ENCODE measurements at places on chromosomes 13 and 19. TPM values are rescaled to one million over a fixed set of nuclear protein-coding genes. Genes with fewer than 3 reads are reported as not detected.
A peak's percentile ranks its signal among the peaks of the same experiment; 100 is the strongest.

Gene KLK11
- total RNA-seq = not detected

Gene PSMD8
- 135 TPM for total RNA-seq

DNA sequence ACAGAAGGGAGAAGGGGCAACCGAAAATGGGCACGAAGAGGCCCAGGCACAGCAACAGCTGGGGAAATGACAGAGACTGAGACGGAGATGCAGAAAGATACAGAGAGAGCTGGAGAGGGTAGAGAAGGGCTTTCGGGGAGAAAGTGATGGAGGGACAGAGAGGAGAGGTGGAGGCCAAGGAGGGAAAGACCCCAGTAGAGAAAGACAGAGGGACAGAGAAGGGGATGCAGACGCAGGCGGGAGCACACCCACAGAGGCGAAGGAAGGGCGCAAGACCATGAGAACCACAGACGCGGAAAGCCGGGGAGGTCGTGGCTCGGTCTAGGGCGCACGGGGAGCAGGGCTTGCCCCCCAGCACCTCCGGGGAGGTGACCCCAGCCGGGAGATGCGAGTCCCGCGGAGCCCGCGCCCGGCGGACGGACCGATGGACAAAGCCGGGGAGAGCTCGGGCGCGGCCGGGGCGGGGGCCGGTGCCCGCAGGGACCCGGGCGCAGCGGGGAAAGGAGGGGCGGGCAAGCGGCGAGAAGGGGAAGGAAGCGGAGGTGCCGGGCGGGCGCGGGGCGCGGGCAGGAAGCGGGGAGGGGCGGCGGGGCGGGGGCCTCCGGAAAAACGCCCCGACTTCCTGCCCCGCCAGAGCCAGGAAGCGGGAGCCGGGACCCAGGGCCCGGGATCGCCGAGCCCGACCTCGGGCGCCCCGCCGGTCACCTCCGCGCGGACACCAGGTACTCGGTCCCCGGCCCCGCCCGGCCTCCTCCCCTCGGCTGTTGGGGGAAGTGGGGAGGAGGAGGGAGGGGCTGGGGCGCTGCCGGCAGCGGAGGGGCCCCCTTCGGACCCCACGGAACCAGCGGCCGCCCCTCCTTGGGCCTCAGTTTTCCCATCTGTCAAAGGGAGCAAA is at the start of gene ARHGEF1:
ARHGEF1 (plus strand) TSS at position 617 of the 895 bp plus-strand sequence. CDS start 4,899 bp downstream, outside the sequence.
- DNase-seq = peak; percentile 44

GRCh38 chr19:51724543-51724942 is 752 bp upstream of the HAS1 start:
- DNase-seq = no peak

- DNase-seq = no peak
Observed at GRCh38 chr19:39481229-39481545, 549 bp downstream of the TIMM50 start.

GRCh38 chr13:50209631-50210030 is 194.4 kb downstream of the KCNRG start:
- DNase-seq = no peak

DNA sequence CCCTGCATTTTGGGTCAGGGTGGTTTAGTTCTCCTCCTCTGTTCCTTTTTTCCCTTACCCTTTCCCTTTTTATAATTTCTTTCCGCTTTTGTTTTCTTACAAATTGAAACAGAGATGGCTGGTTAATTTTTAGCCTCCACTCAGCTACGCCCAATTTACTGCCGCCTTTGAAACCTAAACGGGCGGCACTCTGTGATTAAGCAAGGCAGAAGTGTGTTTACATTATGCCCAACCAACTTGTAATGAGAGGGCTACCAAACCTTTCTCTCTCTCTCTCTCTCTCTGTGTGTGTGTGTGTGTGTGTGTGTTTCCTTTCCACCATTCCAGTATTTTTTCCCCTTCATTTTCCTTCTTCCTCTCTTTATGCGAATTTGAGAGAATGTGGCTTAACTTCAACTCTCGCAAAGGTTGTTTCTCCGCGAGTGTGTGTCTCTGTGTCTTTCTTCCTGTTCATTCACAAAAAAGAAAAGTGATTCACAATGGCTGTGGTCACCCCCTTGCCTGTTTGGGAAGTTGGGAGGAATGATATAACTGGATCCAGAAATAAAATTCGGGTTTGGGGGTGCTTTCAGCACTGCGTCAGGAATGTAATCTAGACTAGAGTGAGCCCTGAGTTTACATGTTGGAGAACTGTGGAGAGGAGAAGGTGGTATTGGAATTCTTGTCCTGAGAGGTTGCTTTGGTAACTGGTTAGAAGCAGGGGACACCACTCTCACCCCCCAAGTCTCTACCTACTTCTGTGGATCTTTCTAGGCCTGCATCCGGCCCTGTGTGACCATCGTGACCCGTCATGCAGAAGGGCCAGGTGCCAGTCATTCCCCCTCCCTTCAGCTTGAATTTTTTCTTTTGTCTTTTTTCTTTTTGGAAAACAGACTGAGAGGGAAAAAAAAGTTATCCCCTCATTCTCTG is 31.4 kb downstream of the NFIX start:
- no peak for DNase-seq

GRCh38 chr13:101916108-101916774 is 463.8 kb downstream of the ITGBL1 start:
- peak; percentile 46 for DNase-seq

DNA sequence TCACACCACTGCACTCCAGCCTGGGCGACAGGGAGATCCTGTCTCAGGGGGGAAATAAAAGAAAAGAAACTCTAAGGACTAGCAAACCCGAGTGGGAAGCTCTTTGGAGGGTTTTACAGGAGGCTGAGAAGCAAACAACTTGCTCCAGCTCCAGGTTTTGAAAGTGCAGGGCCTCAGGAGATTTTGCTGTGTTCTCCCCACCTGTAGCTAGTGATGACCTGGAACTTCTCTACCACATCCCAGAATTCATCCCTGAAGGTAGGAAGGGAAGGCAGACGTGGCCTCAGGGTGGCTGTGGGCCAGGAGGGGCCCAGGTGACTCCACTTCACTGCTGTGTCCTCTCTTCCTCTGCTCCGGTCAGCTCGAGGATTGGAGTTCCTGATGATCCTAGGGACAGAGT is 16.3 kb upstream of the PSMD8 start:
- DNase-seq = no peak

- no peak for DNase-seq
Observed at GRCh38 chr19:37933937-37934358, 26.9 kb downstream of the SIPA1L3 start.

DNA sequence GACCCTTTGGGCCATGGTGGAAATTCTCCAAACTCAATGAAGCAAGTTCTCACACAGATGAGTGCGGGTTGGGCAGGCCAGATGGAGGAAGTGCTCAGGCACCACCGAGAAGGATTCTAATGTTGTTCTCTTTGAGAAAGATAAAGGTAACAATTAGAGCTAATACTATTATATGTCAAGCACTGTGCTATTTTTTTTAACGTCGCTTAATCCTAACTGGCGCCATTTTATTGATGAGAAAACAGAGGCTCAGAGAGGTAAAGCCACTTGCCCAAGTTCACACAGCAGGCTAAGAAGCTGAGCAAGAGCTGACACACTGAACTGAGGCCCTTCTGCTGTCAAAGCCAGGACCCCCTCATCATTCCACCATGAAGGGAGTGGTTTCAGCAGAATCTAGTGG is 1.0 kb downstream of the FBL start:
- DNase-seq = no peak

DNA sequence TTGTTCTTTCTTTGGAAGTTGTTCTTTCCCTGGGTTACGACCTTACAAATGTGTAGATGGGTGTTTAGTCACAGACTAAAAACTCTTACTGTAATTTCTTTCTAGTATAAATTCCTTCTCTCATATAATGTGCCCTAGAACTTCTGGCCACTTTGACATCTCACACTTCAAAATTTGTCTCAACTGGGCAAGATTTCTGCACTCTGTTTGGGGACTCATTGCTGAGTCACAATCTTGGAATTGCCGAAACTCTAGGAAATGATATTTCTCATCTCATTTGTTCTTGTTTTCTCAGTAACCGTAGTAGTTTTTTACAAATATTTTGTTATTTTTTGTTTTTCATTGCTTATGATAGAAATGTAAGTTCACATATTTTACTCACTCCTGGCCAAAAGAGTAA is 2523.2 kb upstream of the PCDH20 start:
- DNase-seq = no peak

DNA sequence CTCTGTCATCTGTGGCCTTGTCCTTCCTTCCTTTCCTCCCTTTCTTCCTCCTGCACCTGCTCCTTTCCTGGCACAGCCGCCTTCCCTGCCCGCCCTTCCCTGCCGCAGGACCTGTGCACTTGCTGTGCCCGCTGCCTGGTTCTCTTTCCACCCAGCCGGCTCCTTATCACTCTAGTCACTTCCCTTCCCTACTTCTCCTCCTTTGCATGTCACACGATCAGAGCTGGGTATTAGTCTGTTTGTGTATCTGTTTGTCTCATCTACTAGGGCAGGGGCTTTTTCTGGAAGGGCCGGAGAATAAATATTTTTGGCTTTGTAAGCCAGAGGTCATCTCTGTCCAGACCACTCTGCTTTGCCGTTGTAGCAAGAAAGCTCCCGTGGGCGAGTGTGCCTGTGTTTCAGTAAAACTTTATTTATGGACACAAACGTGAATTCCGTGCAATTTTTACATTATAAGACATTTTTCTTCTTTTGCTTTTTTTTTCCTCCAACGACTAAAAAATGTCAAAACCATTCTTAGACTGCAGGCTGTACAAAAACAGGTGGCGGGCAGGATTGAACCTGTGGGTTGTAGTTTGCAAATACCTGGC is 6.1 kb downstream of the KDM4B start:
- DNase-seq = no peak

- no peak for DNase-seq
Observed at GRCh38 chr13:31895691-31896090, 135.9 kb upstream of the FRY start.

GRCh38 chr13:75825594-75825993 is 189.5 kb downstream of the LMO7 start:
- DNase-seq = no peak

GRCh38 chr13:30030141-30030750 is 179.8 kb upstream of the UBL3 start:
- DNase-seq = no peak

- no peak for DNase-seq
Observed at GRCh38 chr13:105196052-105196451, 1339.4 kb downstream of the EFNB2 start.

DNA sequence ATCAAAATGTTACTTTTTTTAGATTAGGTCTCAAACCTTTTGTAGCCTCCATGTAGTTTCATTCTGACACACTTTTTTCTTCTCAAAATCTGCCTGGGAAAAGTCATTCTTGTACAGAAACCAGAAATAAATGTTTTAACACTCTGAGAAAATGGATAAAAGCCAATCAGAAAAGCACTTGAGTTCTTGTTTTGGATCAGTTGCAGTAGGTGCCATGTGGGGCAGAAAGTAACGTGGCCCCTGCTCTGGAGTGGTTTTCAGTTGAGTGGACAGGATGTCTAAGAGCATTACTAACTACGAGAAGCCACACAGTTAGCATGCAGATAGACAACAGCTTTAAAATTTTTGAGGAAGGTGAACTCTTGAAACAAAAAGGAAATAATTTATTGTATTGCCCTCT is 19.1 kb downstream of the GPR183 start:
- no peak for DNase-seq

Measured in mesothelial cell of epicardium (in vitro differentiated cells).